NCI-H1048 (cell line): ENCODE measurements at places on chromosomes 12 and 14.

GRCh38 chr14:54567224-54567638 is 303 bp downstream of the SAMD4A start:
- no peak for DNase-seq

GRCh38 chr12:19200261-19200660 is 70.7 kb downstream of the PLEKHA5 start:
- no peak for DNase-seq

DNA sequence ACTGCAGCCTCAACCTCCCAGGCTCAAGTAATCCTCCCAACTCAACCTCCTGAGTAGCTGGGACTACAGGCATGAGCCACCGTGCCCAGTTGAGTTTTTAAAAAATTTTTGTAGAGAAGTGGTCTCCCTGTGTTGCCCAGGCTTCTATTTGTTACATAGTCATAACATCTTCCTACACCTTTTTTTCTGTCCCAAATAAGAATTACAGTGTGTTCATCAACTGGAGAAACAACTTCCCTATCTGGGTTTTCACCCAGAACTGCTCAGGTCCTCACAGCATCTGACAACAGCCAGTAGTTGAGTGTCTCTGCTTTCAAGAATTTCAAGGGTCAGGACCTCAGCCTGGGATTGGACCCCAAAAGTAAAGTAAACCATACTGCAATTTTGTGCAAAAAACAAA is 235.2 kb upstream of the AMIGO2 start:
- no peak for DNase-seq

DNA sequence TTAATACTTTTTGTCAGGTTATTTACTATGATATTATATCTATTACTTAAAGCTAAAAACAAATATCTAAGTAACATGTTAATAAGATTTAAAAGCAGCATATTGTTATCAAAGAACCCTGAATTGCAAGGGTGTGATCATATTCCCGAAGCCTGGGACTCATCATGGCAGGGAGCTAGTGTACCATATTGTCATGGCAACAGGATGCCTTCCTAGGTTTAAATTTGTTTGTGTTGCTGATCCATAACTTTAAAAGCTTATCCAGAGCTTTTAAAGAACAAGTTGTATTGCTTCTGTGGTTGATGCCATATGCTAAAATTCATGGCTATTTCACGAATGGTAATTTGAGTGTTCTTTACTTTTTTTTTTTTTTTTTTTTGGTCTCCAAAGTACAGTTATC is 500.5 kb downstream of the NAV3 start:
- DNase-seq = no peak

- no peak for DNase-seq
These were observed 70.4 kb upstream of the SFSWAP start for GRCh38 chr12:131640525-131640924.

- no peak for DNase-seq
These were observed 162.7 kb downstream of the ZFP36L1 start for GRCh38 chr14:68630081-68630571.

GRCh38 chr14:81324011-81324410 is 76.1 kb downstream of the STON2 start:
- no peak for DNase-seq

- DNase-seq = no peak
These were observed 253.5 kb downstream of the GLT1D1 start for GRCh38 chr12:129106772-129107171.

GRCh38 chr14:21384494-21384851 is 654 bp upstream of the SUPT16H start:
- DNase-seq = no peak

DNA sequence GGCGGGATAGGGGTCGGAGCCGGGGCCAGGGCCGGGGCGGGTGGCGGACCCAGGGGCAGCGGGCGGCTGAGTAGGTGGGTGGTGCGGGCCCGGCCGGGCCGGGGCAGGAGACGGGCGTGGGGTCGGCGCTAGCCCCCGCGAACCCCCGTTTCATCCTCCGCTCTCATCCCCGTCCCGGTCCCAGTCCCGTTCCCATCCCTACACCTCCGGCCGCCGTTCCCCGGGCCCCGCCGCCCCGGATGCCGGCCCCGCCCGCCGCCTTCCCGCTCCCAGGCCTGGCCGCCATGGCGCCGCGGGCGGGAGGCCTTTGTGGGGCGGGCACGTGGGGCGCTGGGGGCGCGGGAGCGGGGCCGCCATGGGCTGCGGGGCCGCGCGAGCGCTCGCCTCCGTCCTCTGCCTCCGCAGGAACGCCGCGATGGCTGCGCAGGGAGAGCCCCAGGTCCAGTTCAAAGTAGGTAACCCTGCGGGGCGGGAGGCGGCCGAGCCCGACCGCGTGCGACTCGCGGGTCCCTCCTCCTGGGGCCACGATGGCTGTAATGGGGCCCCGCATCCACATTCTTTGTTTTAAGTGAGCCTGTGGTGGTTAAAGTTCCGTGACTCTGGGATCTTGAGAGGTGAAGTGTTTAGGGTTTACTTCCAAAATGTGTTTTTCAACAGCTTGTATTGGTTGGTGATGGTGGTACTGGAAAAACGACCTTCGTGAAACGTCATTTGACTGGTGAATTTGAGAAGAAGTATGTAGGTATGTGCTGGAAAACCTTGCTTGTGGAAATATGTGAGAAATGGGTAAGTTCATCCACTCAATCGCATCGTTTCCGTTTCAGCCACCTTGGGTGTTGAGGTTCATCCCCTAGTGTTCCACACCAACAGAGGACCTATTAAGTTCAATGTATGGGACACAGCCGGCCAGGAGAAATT is 572 bp downstream of the RAN start:
- no peak for DNase-seq

GRCh38 chr12:26299751-26300150 is 104.4 kb downstream of the SSPN start:
- no peak for DNase-seq
